ENCODE measurements at places on chromosomes 7 and 10.

GRCh38 chr7:4792537-4793126 lies 17.2 kb downstream of the AP5Z1 start:
- DNase-seq, result no peak

GRCh38 chr7:143882020-143882603 lies 19.9 kb downstream of the TCAF1 start:
- DNase-seq, result no peak

DNA sequence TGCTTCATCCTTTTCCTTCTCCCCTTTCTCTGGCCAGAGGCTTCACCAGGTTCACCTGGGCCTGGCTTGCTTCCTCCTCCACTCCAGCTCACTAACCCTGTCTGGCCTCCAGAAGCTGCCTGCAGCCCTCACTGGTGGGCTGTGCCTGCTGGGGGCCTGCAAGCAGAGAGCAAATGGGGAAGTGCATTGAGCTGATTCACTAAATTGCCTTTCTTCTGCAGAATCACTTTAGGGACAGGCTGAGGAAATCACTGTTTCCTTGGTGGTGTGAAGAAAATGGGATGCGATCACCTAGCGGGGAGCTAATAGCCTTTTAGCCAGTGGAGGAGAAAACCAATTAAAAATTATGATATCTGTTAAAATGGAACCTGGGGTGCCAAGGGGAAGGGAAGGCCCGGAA lies 3.0 kb downstream of the RET start:
- DNase-seq, result no peak

DNA sequence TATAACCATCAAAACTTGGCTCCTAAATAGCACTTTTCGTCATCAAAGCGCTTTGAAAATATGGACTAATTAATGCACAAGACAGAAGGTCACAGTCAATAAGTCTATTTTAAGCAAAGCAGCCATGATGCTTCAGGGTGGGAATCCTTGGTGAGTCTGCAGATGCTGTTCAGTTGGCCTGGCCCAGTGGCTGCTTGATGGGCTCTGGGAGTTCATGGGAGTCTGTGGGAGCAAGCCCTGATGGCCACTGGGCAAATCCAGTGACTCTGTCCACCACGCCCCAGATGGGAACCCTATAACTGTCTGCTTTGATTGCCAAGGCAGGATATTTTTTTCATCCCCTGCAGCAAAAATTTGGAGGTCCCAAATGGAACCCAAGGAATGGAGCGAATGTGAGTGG lies 95.7 kb upstream of the CTBP2 start:
- no peak for DNase-seq

DNA sequence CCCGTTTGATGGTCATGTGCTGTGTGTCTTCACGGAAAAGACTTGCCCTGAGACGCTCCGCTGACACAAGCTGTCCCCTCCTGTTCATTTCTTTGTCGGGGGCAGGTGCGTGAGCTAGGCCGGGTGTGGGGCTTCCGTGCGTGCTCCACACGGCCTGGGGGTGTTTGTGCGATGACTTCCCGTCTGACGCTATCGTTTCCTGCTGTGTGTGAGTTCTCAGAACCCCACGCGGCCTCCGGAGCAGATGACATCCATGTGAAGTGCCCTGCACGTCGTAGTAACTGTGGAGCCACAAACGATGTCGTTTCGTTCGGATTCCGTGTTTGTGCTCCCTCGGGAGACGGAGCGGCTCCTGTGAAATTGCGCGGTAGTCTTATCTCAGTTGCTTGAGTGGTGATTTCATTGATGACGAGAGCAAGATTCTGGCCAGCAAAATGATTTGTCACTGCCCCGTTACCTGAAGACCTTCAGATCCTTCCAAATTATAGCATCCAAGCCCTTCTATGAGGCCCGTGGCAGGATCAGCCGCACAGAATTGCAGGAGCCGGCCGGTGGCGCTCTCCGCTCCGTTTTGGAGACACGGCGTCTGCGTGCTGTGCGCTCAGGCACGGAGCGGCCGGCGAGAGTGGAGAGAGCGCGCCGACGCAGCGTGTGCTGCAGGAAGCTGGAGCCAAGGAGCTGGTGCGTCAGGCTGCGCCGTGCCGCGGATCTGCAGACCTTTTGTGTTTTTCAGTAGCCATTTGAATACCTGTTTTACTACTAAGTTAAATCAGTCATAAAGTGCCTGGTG lies 94.9 kb downstream of the NKX6-2 start:
- DNase-seq, result peak; percentile 36

- DNase-seq, result no peak
Observed at GRCh38 chr7:4878336-4879335, 4.9 kb downstream of the RADIL start.

DNA sequence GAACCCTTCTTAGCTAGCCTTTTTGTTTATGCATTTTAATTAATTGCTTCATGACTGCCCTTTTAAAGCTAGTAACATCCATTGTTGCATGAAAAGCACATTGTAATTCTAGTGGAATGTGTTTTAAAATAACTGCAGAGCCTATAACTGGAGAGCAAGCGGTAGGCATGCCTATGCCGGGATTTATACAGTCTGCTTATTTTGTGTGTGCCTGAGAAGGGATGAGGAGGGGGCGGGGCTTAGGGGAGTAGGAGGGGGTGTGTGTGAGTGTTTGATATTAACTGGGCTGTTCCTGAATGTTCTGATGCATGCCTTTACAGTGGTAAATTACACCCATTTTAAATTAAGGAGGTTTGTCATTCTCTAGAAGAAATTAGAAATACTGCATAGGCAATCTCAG lies 208.1 kb downstream of the TCF7L2 start:
- no peak for DNase-seq

GRCh38 chr10:53236941-53237340 lies 464.4 kb upstream of the MBL2 start:
- no peak for DNase-seq
